LHCN-M2 (cell line): ENCODE measurements at places on chromosomes 3 and 15. TPM values are rescaled to one million over a fixed set of nuclear protein-coding genes. Genes with fewer than 3 reads are reported as not detected.

DNA sequence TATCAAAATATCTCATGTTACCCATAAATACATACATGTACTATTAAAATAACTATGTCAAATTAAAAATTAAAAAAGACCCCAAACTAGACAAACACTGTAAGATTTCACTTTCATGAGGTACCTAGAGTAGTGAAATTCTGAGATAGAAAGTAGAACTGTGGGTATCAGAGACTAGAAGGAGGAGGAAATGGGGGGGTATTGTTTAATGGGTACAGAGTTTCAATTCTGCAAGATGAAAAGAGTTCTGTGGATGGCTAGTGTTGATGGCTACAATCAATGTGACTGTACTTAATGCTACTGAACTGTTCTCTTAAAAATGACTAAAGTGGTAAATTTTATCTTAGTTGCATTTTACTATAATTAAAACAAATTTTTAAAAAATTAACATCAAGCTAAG is 36.6 kb downstream of the RFX7 start:
- no peak for DNase-seq

DNA sequence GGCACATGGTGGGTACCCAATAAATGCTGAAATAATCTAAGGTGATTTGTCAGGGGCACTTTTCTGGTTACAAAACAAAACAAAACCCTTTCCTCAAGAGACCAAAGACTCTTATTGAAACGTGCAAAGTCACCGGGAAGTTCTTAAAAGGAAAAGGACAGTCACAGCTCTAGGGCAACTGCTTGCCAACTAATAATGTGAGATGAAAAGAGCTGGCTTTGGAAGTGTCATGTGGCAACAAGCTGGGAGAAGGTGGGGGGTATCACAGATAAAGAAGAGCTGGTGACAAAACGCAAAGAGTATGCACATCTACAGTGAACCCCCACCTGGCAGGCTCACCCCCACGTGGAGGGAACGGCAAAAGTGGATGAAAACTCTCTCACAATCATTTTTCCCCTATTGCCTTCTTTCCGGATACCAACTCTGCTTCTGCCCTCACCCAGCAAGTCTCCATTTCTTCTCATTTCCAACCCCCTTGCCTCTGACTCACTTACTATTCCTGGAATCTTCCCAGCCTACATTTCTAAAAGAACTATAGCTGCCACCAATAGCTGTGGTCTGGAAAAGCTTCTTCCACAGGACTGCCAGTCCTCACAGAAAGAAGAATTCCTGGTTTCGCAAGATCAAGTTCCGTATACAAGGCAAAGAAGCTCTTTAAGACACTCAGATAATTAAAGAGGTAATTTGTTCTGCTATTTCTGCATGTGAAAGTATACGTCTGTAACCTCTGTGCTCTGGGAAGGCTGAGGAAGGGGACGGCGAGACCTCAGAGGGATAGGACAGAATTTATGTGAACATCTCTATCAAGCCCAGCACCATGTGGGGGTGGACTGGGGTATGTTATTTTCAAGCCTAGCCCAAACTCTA is 21.8 kb upstream of the ANPEP start:
- DNase-seq: peak; percentile 93

- DNase-seq: no peak
Observed at GRCh38 chr15:91263632-91264531, 163.8 kb downstream of the SV2B start.

- DNase-seq: no peak
Observed at GRCh38 chr3:129460155-129460554, 20.1 kb downstream of the IFT122 start.

DNA sequence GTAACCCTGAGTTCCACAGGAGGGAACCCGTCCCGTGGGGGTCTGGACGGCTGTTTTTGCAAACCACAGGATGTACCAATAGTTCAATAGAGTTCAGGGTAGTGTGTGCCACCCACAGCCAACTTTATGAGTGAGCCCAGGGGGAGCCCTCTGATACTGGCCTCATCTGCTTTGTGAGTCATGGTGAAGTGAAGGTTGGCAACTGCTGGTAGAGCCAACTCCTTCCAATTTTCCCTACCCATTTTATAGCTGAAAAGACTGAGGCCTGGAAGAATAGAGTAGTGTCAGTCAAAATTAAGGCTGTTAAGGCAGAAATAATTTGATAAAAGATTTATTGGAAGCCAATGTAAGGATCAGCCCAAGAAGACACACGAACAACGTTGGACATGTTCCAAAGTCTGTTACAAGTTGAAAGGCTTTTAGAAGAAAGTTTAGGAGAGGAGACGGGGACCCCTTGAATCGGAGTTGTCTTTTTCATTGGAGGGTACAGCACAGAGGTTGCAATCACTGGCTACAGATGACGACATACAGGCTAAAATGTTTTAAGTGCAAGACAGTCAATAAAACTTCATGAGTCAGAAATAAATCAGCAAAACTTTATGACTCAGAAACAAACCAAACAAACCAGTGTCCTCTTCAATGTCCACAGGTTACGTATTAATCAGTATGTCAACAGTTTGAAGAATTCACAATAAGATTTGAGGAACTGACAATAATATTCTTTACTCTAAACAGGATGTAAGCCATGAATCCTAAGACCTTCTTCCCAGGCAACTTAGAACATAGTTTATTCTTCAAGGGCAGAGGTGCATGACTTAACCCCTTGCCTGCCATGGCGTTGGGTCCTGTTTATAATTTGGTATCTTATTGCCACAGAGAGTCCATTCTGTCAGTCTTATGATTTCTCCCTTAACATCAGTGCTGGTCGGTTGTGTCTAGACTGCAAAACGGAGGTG is 62.9 kb upstream of the NR2E3 start:
- peak; percentile 94 for DNase-seq

- DNase-seq: no peak
Observed at GRCh38 chr15:97684249-97684648, 276.3 kb upstream of the ARRDC4 start.

GRCh38 chr3:185739264-185739701 is 85.6 kb downstream of the IGF2BP2 start:
- DNase-seq: no peak

DNA sequence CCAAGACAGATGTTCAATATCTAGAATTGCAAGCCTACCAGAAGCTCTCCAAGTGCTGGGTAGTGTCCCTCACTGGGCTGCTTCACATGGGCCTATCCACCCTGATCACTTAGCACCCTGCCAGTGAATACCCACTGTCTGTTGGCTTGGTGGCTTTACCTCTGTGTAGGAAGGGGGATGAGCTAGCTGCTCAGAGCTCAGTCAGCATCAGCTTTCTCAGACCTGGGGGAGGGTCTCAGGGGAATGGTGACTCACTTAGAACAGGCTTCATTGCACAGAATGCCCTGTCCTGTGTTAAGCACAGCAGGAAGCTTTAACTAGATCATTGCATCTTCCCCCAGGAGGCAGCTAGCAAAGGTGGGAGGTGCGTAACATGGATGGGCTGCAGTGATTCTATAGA is 209.8 kb downstream of the PDCD6IP start:
- DNase-seq: peak; percentile 68

GRCh38 chr15:101808201-101808600 is 3.8 kb upstream of the OR4F15 start:
- DNase-seq: peak; percentile 64

GRCh38 chr15:45123397-45123796 is 6.3 kb downstream of the DUOXA1 start:
- DNase-seq: no peak

GRCh38 chr3:184602372-184603150 is 41.0 kb downstream of the EPHB3 start:
- no peak for DNase-seq

GRCh38 chr3:32814361-32814760 is 3.4 kb upstream of the TRIM71 start:
- no peak for DNase-seq

DNA sequence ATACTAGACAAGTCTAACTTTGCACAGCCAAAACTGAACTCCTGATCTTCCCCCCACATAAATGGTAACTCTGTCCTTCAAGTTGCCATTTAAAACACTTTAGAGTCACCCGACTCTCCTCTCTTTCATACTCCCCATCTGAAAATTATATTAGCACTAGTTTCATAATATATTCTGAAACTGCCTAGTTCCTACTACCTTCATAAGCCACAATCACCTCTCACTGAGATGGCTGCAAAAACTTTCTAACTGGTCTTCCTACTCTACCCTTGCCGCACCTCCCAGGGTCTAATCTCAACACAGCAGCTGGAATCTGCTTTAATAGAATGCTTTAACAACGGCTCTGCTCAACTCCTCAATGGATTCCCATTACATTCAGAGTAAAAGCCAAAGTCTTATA is 55.0 kb downstream of the GLB1 start:
- no peak for DNase-seq

GRCh38 chr3:112459750-112460149 is 39.5 kb downstream of the BTLA start:
- no peak for DNase-seq

DNA sequence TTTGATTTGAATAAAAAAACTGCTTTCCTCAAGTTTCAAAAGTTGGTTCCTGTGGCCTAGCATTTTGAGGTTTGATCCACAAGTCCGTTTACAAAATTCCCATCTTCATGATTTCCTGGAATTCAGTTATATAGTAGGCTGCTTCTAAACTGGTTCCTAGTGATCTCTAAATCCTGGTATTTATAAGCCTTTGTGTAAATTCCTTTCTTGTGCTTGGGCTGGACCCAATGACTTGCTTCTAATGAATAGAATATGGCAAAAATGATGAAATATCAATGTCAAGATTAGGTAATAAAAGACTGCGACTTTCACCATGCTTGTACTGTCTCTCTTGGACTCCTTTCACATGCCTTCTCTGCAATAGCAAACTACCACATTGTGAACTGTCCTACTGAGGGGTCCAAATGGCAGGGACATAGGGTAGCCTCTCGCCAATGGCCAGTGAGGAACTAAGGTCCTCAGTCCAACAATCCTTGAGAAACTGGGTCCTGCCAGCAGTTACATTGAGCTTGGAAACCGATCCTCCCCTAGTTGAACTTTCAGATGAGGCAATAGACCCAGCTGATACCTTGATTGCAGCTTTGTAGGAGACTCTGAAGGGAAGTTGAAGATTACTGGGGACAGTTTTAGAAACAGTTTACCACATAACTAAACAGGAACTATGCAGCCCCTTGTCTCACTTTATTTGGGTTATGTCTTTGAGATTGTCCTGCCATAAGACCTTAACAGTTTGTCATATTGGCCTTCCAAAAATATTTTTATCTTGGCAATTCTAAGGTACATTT is 303.9 kb upstream of the TBC1D5 start:
- DNase-seq: no peak

DNA sequence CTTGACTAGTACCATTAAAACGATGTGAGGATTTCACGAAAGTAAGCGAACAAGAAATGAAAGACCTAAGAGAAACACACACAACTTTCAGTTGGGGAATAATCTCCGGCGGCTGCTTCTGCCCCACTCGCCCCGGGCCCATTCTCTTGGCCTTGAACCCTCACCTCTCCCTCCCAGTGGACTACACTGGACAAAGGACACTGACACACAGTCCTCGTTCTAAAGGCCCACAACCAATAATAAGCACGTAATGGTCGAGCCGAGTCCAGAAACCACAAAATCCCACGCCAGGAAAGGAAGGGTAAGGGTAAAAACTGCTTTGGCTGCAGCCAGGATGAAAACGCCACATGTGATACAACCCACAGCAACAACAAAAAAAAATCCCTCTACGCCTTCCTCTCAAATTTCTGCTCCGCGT is 469 bp downstream of the ZNF770 start:
- no peak for DNase-seq

DNA sequence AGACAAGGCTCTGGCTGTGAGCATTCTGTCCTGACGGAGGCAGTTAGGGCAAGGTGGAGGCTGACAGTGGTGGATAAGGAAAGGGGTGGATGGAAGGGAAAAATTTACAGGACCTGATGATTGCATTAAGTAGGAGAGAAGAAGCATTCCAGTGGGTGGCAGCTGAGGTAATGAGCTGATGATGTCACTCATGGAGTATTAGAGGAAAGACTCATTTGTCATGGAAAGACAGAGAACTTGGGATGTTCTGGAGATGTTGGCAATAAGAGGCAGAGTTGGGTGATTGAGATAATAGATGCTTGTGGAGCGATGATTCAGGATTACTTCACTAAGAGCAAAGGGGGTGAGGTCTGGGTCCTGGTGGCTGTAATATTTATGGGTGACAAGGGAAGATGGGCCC is 63.6 kb upstream of the SCN5A start:
- no peak for DNase-seq

DNA sequence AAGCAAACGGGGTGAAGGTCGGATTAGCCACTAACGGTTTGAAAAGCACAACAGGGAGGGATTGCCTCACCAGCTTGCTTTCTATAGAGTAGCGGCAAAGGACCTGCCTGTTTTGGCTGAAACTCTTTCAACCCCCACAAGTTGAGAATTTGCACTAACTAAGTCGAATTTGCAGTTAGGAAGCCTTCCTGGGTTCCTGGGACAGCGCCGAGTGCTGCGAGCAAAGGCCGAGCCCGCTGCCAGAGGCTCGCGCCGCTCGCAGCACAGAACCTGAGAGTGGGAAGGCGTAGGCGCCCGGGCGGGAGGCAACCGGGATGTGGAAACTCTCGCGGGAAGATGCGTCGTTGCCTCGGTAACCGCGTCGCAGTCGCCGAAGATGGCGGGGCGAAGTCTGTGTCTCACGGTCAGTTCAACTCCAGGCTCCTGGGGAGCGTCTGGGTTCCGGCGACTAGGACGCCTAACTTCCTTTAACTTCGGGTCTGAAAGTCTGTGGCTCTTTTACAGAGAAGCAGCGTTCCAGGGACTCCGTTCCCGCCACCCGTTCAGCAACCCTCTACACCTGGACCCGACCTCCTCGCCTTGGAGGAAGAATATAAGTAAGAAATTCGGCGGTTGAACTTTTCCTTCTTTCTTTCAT is at the start of gene TEX9:
TEX9 (plus strand) TSS at position 352 of the 637 bp plus-strand sequence; CDS start at position 377, 25 bp downstream.
- peak; percentile 82 for DNase-seq

- DNase-seq: no peak
Observed at GRCh38 chr15:50109076-50109987, 9.7 kb downstream of the ATP8B4 start.

GRCh38 chr3:56889131-56889530 is 87.4 kb upstream of the ARHGEF3 start:
- DNase-seq: no peak

GRCh38 chr15:83445643-83446042 is 1.5 kb upstream of the SH3GL3 start:
- no peak for DNase-seq

GRCh38 chr15:65939901-65940617 is 70.8 kb downstream of the RAB11A start:
- DNase-seq: peak; percentile 34

- no peak for DNase-seq
Observed at GRCh38 chr15:69095274-69095673, 65.2 kb upstream of the GLCE start.

The NR1I2 gene
- total RNA-seq: not detected in 2 replicates

The DPPA2 gene
- not detected in 2 replicates for total RNA-seq

The FGD5 gene
- not detected in 2 replicates for total RNA-seq

The PATL2 gene
- total RNA-seq: 0.19 and 0.57 TPM in 2 replicates

The SLC38A3 gene
- 1.1 TPM in 1 of 2 replicates, not detected in the other for total RNA-seq

The CPN2 gene
- not detected in 2 replicates for total RNA-seq

The SCN11A gene
- not detected in 2 replicates for total RNA-seq

The CD200 gene
- total RNA-seq: 0.34 TPM in 1 of 2 replicates, not detected in the other

The FBXL22 gene
- total RNA-seq: 0.23 TPM in 1 of 2 replicates, not detected in the other

The ROPN1 gene
- total RNA-seq: not detected in 2 replicates

The CHRM5 gene
- 0.06 TPM in 2 replicates for total RNA-seq

The FHIT gene
- total RNA-seq: 0.32 and 0.34 TPM in 2 replicates

The LMAN1L gene
- 0.06 TPM in 1 of 2 replicates, not detected in the other for total RNA-seq

The UPK1B gene
- not detected in 2 replicates for total RNA-seq

The LPCAT4 gene
- 18.9 and 25.3 TPM in 2 replicates for total RNA-seq
